CD8-positive, alpha-beta T cell (primary cell): ENCODE measurements at places on chromosomes 6 and 20.
A peak's percentile ranks its signal among the peaks of the same experiment; 100 is the strongest.

DNA sequence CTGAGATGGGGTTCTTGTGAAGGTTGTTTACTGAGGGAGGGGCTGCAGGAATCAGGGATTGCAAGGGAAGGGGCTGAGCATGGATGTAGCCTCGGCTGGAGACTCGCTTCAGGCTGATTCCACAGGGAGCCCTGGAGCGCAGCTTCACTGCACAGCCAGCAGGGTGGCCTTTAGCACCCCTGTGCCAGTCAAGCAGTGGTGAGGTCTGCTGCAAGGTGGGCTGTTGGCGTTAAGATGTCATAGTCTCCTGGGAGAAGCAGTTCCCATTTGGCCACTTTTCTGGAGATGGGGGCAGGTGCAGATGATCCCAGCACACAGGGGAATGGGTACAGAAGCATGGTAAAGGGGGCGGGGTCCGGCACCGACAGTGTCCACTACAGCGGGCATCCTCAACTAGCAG, 126.3 kb downstream of the TOX2 start:
- DNase-seq, result no peak

- DNase-seq, result no peak
Observed at GRCh38 chr6:48147051-48147450, 36.1 kb upstream of the PTCHD4 start.

- DNase-seq, result no peak
Observed at GRCh38 chr20:62359043-62359490, 8.0 kb downstream of the LAMA5 start.

DNA sequence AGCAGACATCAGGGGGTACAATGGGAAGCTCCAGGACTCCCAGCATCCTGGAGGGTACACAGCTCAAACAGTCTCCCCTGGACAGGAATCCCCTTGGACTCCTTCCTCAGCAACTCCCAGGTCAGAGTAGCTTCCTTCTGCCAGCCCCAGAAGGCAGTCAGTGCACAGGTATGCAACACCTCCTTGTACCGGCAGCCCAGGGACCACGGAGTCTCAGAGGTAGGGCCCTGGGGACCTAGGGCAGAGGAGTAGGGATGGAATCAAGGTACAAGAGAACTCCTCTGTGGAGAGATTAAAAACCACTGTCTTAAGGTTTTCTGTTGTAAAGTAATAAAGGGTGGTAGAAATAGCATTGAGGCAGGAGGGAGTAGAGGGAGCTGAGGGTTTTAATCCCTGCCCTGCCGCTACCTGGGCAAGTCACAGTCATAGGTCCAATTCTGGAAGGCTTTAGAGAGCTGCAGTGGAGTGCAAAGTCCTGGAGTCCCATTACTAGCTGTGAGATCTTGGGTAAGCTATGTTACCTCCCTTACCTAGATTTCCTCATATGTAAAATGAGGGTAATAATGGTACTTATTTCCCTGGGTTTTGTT, 7.5 kb downstream of the TP53TG5 start:
- DNase-seq, result no peak

- DNase-seq, result peak; percentile 25
Observed at GRCh38 chr20:1388741-1389483, 3.9 kb downstream of the FKBP1A start.

DNA sequence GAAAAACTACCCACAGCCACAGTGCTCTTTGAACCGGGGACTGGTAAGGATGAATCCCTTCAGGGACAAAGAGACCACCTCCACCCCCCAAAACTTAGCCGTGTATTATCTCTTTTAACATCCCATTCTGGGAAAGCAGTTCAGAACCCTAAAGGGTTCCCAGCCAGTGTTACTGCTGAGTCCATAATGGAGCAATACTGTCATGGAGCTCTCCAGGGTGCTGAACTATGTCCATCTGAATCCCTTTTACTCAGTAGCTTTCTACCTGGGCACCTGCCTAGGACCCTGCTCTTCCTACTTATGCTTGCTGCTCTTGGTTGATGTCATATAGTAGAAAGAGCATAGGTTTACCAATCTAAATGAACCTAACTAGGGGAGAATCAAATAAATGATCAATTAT, 22.3 kb upstream of the SAYSD1 start:
- no peak for DNase-seq
